Neuronal stem cell (in vitro differentiated cells): ENCODE measurements at places on chromosomes 3 and 15.

DNA sequence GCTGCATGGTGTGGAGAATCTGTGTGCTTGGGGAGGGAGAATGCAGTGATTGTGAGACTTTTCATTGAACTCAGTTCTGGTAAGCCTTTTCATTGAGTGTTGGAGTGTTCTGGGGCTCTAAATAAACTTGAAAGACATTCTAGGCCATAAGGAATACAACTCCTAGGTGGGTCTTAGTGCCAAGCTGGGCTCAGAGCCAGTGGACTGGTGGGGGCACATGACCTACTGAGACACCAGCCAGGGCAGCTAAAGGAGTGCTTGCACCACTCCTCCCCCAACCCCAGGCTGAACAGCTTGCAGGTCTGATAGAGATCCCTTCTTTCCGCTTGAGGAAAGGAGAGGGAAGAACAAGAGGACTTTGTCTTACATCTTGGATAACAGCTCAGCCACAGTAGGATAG lies 21.7 kb upstream of the KPNA4 start:
- no peak overlapping the region for H3K4me3 ChIP-seq
- H3K4me1 ChIP-seq = no peaks in the 10 kb centered on the region
- no peaks in the 10 kb centered on the region for H3K27me3 ChIP-seq

GRCh38 chr3:196989721-196990262 lies 21.2 kb upstream of the PIGZ start:
- H3K36me3 ChIP-seq = no peaks in the 10 kb centered on the region
- H3K27me3 ChIP-seq = no peaks in the 10 kb centered on the region
- no peak overlapping the region for H3K27ac ChIP-seq

DNA sequence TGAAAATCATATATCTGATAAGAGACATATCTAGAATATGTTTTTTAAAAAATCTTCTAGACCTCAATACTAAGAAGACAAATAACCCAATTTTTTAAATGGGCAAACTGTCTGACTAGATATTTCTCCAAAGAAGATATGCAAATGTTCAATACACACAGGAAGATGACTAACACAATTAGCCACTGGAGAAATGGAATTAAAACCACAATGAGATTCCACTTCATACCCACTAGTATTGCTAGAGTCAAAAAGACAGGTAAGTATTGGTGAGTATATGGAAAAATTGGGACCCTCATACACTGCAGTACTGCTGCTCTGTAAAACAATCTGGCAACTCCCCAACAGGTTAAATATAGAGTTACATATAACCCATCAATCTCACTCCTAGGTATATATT lies 33.1 kb upstream of the TOPAZ1 start:
- H3K27me3 ChIP-seq = no peaks in the 10 kb centered on the region
- H3K4me1 ChIP-seq = no peaks in the 10 kb centered on the region
- no peaks in the 10 kb centered on the region for H3K36me3 ChIP-seq
- DNase-seq = no peak

GRCh38 chr3:126029241-126029640 lies 54.7 kb downstream of the SLC41A3 start:
- no peak overlapping the region for H3K27ac ChIP-seq
- H3K36me3 ChIP-seq = peaks cover 56% of the 10 kb centered on the region
- H3K4me1 ChIP-seq = peaks cover 2% of the 10 kb centered on the region
- no peak for DNase-seq
- H3K4me3 ChIP-seq = no peak overlapping the region

GRCh38 chr15:62071711-62072308 lies 5.0 kb downstream of the C2CD4A start:
- peaks cover 10% of the 10 kb centered on the region for H3K27me3 ChIP-seq
- H3K36me3 ChIP-seq = no peaks in the 10 kb centered on the region
- no peak overlapping the region for H3K4me3 ChIP-seq
- no peak for DNase-seq

DNA sequence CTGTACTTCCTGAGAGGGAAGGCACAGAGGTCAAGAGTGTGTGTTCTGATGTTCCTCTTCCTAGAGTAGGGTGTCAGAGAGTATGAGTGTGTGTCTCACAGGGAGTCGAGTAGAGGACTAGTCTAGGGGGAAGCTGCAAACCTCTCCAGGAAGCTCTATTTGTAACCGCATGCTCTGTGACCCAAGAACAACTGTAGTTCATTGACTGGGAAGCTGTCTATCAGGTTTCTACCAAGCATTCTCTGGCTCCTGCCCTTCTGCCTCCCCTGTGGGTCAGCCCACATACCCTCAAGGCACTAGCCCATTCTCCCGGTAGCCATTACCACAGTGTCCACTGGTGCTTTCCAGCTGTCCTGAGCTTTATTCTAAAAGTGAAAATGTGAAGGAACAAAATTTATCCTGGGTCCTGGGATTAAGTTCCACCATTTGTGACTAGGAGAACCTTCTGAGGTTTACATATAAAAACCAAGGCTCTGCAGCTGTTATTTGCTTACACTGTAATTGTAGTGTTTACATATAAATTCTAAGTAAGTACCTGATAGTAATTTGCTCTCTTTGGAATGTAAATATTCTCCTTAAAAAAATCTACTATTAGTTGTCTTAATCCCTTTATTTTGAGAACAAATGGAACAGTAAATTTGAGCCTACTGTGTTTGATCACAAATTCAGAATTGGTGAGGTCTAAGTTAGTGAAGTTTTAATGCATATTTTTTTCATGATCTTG lies 40.7 kb downstream of the MYRIP start:
- DNase-seq = no peak
- no peak overlapping the region for H3K27ac ChIP-seq
- H3K4me3 ChIP-seq = no peak overlapping the region
- no peaks in the 10 kb centered on the region for H3K27me3 ChIP-seq
- no peaks in the 10 kb centered on the region for H3K4me1 ChIP-seq

GRCh38 chr3:42224658-42225421 lies 41.1 kb downstream of the CCK start:
- no peak overlapping the region for H3K4me3 ChIP-seq
- no peak for DNase-seq
- no peak overlapping the region for H3K27ac ChIP-seq
- H3K36me3 ChIP-seq = peaks cover 68% of the 10 kb centered on the region
- no peaks in the 10 kb centered on the region for H3K27me3 ChIP-seq

DNA sequence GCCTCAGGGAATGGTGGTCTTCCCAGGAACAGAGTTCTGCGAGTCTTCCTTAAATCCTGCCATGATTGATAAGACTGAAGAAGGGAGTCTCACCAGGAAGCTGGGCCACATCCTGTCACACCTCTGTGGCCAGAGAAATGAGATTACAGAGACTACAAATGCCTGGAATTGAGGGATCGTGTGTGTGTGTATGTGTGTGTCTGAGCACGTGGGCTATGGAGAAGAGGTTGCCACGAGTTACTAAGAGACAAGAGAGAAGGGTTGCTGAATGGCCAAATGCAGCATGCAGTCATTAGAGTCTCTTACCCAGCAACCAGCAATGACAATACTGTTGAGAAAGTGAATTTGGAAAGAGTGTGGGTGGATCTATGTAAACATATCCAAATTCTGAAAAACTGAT lies 443.1 kb downstream of the MFSD1 start:
- H3K27ac ChIP-seq = no peak overlapping the region
- H3K27me3 ChIP-seq = no peaks in the 10 kb centered on the region
- H3K4me3 ChIP-seq = no peak overlapping the region
- no peaks in the 10 kb centered on the region for H3K4me1 ChIP-seq

- no peak overlapping the region for H3K27ac ChIP-seq
- H3K36me3 ChIP-seq = no peaks in the 10 kb centered on the region
- peaks cover 1% of the 10 kb centered on the region for H3K4me1 ChIP-seq
- no peak for DNase-seq
These were observed 165.2 kb upstream of the MYRIP start for GRCh38 chr3:39644176-39644575.

GRCh38 chr3:56879436-56880215 lies 77.9 kb upstream of the ARHGEF3 start:
- no peak overlapping the region for H3K4me3 ChIP-seq
- no peaks in the 10 kb centered on the region for H3K4me1 ChIP-seq
- DNase-seq = no peak

DNA sequence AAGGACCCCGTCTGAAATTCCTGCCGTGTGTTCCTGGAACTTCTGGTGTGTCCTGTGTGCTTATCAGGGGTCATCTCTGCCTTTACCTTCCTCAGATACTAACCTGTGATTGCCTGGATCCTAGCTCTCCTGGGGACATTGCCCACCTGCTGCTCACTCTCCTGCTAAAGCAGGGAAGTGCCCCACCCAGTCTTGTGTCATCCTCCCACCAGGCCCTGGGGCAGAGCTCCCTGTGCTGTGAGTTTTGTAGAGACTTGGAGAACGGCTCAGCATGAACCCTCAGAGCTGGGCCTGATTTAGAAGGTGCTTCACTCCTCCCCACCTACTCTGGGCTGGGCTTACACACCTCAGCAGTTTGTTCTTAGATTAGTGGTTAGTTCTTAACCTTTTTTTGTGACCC lies 3.8 kb upstream of the TMEM44 start:
- H3K27ac ChIP-seq = no peak overlapping the region
- H3K4me1 ChIP-seq = no peaks in the 10 kb centered on the region
- H3K27me3 ChIP-seq = no peaks in the 10 kb centered on the region

DNA sequence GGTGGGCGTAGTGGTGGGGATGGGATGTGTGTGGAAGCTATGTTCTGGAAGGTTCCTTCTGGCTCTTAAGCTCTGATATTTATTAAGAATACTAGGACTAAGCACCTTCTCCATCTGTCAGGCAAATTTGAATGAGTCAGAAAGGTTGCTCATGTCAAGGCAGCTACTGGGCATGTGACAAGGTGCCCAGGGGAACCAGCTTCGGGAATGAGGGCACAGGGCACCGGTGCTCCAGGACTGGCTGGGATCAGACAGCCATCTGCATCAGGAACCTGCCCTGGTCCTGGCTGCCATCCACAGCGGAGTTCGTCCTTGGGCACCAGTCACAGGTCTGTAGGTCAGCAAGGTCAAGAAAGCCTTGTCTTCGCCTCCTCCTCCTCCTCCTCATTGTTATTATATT lies 32.5 kb downstream of the CA12 start:
- peaks cover 9% of the 10 kb centered on the region for H3K4me1 ChIP-seq
- no peaks in the 10 kb centered on the region for H3K36me3 ChIP-seq
- DNase-seq = no peak
- H3K27me3 ChIP-seq = peaks cover 13% of the 10 kb centered on the region

- no peak overlapping the region for H3K27ac ChIP-seq
- H3K4me1 ChIP-seq = no peaks in the 10 kb centered on the region
- H3K27me3 ChIP-seq = no peaks in the 10 kb centered on the region
- peaks cover 18% of the 10 kb centered on the region for H3K36me3 ChIP-seq
- no peak for DNase-seq
- H3K4me3 ChIP-seq = no peak overlapping the region
These were observed 32.2 kb downstream of the CRTAP start for GRCh38 chr3:33145901-33146580.

DNA sequence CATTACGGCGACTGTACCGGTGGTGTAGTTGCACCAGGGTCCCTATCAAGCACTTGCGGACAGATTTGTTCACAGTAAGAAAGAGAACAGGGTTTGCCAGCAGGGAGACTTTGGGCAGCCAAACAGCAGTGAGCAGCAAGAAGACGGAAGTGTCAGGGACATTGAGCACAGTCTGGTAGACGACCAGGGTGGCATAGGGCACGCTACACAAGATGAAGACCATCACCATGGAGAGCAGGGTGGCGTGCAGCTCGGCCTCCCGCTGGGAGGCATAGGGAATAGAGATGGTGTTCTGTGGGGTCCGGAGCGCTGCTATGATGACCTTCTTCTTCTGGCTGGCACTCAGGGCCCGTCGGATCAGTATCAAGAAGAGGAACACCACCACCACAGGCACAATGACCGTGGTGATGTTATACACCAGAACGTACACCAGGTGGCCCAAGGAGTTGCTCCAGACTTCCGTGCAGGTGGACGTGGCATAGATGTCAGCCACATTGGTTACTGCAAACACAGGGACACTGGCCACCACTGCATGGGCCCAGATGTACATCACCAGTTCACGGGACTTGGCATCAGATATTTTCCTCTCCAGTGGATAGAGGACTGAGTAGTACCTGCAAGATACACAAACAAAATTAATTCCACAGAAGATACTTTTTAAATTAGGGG lies 19.1 kb upstream of the FSIP1 start:
- no peaks in the 10 kb centered on the region for H3K27me3 ChIP-seq
- peaks cover 7% of the 10 kb centered on the region for H3K36me3 ChIP-seq
- no peak for DNase-seq
- H3K27ac ChIP-seq = no peak overlapping the region
- H3K4me3 ChIP-seq = no peak overlapping the region
- H3K4me1 ChIP-seq = no peaks in the 10 kb centered on the region

DNA sequence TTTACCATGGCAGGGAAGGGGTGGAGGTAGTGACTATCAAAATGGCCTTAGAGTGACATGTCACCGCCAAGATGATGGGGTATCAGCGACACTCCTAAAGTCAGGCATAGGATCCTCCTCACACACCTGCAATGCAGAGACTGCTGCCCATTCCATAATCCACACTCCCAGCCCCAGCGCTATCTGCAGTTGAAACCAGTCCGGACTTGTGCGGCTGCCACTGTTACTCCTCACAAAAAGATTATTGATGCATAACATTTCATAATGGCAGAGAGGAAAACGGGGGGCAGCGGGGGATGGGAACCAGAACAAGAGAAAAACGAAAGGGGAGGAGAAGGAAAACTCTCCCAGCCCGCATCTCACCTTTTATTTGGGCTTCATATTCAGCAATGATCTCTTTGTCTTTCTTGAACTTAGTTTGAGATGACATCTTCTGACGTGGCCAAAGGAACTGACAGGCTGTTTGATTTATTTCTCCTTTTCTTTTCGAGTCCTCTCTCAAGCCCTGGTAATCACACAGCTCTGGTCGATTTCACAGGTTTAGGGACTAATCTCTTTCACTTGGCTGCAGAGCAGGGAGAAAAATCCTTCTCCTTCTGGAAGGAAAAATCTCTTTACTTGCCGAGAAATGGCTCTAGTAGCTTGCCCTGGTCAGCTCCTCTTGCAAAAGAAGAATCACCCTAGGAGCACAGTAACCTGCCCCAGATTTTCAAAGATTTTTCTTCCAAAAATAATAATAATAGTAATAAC lies 749 bp downstream of the SRGAP3 start:
- no peak for DNase-seq
- H3K36me3 ChIP-seq = no peaks in the 10 kb centered on the region

- H3K27me3 ChIP-seq = peaks cover under 1% of the 10 kb centered on the region
- no peaks in the 10 kb centered on the region for H3K36me3 ChIP-seq
- DNase-seq = no peak
- no peak overlapping the region for H3K4me3 ChIP-seq
- no peaks in the 10 kb centered on the region for H3K4me1 ChIP-seq
- H3K27ac ChIP-seq = no peak overlapping the region
These were observed 196.4 kb upstream of the LPP start for GRCh38 chr3:187957582-187957981.

GRCh38 chr3:141237701-141238521 lies 6.3 kb downstream of the PXYLP1 start:
- no peak overlapping the region for H3K27ac ChIP-seq
- H3K27me3 ChIP-seq = no peaks in the 10 kb centered on the region
- DNase-seq = no peak
- no peaks in the 10 kb centered on the region for H3K4me1 ChIP-seq

GRCh38 chr15:29331669-29332068 lies 62.0 kb upstream of the NSMCE3 start:
- no peak overlapping the region for H3K4me3 ChIP-seq
- H3K4me1 ChIP-seq = no peaks in the 10 kb centered on the region
- DNase-seq = no peak
- no peaks in the 10 kb centered on the region for H3K36me3 ChIP-seq
- H3K27ac ChIP-seq = no peak overlapping the region

- no peak overlapping the region for H3K27ac ChIP-seq
- H3K27me3 ChIP-seq = no peaks in the 10 kb centered on the region
- no peak overlapping the region for H3K4me3 ChIP-seq
- DNase-seq = no peak
- no peaks in the 10 kb centered on the region for H3K36me3 ChIP-seq
- no peaks in the 10 kb centered on the region for H3K4me1 ChIP-seq
These were observed 9.0 kb downstream of the CNTN3 start for GRCh38 chr3:74605437-74605836.
